Breast epithelium (tissue), 4 donors: ENCODE measurements at places on chromosomes 16 and 17. TPM values are rescaled to one million over a fixed set of nuclear protein-coding genes. Genes with fewer than 3 reads are reported as not detected.

The TP53TG3F gene
- total RNA-seq = not detected

The NPTX1 gene
- total RNA-seq = 0.32 TPM

The NUFIP2 gene
- total RNA-seq = 36.4 TPM

The GALR2 gene
- not detected for total RNA-seq

The PABPN1L gene
- not detected for total RNA-seq
